ENCODE measurements at places on chromosomes 7 and 10.
A peak's percentile ranks its signal among the peaks of the same experiment; 100 is the strongest.

GRCh38 chr10:52308251-52309031 lies 5.6 kb upstream of the DKK1 start:
- DNase-seq, result no peak

GRCh38 chr7:83015916-83016315 lies 146.8 kb downstream of the PCLO start:
- no peak for DNase-seq

GRCh38 chr10:77032188-77032570 lies 605.4 kb downstream of the KCNMA1 start:
- DNase-seq, result no peak

GRCh38 chr10:48681740-48682139 lies 2.9 kb upstream of the WDFY4 start:
- no peak for DNase-seq

DNA sequence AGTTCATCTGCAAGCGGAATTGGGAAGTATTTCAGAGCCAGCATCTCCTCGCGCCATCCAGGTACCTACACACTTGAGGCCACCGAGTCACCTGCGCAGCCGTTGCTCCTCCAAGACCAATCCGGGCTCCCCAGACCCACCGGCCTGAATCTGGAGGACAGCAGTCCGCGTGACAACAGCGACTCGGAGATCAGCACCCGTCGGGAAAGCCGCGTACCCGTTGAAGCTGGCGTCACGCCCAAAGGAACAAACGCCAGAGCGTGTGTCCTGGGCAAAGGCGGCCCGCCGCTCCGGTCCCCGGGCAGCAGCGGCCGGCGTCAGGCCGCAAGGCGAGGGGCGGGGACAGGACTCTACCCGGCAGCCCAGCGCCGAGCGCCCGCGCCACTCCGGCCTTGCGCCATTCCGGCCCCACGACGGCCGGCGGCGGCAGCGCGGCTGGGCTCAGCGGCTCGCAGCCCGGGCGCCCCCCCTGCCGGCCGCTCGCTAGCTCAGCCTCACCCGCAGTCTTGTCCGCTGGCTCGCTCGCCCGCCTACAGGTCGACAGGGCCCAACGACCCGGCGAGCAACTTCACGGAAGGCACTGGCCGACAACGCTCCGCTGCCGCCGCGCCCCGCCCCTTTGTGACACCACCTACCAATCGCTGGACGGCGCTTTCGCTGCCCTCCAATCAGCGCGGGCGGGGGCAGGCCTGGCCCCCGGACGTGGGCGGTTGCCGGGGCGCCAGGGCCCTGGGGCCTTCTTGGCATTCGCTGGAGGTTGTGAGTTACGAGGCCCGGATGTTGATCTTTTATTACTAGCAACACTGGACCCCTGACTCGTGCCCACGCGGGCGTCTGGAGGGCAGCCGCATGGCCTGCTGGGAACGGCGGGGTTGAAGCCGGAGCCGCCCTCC lies at the start of gene ZFAND4:
ZFAND4 (minus strand) TSS at position 592 of the 893 bp plus-strand sequence. CDS start 9,047 bp downstream, outside the sequence.
- peak; percentile 92 for DNase-seq

DNA sequence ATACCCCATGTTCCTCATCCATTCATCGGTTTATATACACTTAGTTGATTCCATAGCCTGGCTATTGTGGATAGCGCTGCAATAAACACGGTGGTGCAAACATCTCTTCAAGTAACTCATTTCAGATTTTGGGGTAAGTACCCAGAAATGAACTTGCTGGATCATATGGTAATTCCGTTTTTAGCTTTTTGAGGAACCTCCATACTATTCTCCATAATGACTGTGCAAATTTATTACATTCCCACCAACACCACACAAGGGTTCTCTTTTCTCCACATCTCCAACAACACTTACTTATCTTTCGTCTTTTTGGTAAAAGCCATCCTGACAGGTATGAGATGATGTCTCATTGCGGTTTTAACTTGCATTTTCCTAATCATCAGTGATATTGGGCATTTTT lies 3.7 kb downstream of the NPFFR1 start:
- no peak for DNase-seq

GRCh38 chr7:114414156-114415063 lies at the start of gene FOXP2:
FOXP2 (plus strand) TSS chr7:114414815; CDS start chr7:114426512, 11,697 bp downstream.
- DNase-seq, result no peak

- no peak for DNase-seq
These were observed 205.4 kb downstream of the FANK1 start for GRCh38 chr10:126101736-126102135.

DNA sequence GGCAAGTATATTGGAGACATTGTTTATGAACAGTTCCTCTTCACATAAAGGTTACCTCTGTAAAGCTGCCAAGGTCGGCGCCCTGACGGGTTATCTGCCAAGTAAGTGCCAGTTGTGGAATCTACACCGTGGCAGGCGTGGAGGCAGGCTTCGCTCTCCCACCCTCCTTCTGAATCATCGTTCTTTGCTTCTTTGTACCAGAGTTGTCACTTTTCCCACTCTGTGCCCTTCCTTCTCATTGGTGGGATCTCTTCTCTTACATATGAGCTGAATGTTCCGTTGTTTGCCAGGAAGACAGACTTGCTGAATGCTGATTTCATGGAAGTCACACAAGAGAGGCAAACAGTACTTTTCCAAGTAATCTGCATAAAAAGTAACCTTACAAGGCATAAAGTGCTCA lies 40.6 kb upstream of the PTPRZ1 start:
- no peak for DNase-seq

DNA sequence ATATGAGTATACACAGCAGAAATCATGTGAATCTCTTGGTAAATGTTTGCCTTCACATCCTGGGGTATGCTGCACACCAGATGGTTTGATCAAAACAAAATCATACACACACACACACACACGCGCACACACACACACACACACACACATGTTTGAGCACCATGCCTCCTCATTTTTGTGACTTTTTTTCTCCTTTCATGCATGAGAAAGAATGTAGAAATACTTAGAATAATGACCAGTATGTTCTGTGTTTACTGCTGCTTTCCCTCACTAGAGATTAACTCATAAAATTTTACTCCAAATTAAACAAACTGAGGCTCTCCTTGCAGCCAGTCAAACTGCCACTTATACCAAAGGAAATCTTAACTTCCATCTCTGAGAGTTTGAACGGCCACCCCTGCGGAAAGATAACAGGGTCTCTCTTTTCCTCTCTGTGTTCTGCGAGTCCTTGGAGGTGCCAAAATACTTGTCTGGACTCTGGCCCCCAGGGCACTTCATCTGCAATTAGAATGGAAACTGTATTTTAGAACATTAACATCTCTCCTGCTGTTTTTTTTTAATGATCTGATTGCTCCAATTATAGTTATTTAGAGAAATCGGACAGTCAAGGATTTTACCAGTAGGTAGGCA lies 320.8 kb upstream of the NFE2L3 start:
- no peak for DNase-seq

GRCh38 chr7:80253653-80254052 lies 119.0 kb downstream of the GNAI1 start:
- DNase-seq, result no peak

GRCh38 chr7:22201186-22201880 lies 155.6 kb downstream of the RAPGEF5 start:
- no peak for DNase-seq

- DNase-seq, result no peak
These were observed 101.4 kb downstream of the SEMA3E start for GRCh38 chr7:83547526-83547925.
